GM13976 (cell line): ENCODE measurements at places on chromosomes 1 and 21.

GRCh38 chr1:235014756-235015155, 113.9 kb downstream of the TOMM20 start:
- DNase-seq: no peak

DNA sequence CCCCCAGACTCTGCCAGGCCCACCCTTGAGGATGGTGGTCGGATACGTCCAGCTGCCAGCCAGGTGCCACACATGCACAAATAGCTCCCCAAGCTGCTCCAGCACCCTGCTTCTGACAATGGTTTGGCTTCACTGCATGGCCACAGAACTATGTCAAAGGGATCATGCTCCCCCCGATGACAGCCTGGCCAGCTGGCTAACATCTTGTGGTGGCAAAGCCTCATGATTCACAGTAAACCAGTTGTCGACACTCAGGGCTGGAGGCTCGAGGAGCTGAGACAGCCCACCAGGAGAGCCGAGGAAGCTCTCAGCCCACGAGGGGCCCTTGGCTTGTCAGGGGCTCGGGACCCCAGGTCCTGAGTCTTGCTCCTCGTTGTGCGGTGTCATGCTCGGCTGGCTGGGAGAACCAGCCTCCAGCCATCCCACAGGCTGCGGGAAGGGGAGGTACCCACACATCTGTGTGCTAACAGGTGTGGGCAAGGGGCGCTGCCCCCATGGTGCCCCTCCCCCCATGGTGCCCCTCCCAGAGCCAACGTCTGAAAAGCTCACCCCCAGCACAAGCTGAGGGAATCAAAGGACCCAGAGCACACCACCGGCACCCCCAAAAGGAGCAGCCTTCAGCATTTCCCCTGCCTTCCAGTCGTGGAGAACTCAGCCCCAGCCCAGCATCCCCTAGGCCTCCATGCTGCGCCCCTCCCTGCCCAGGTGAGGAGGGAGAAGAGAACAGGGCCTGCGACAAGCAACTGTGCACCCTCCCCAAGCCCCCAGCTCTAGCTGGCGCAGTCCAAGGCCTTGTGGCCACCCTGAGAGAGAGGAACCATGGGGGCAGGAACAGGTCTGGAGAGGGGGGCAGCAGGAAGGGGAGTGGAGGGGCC, 41.2 kb downstream of the KIF21B start:
- DNase-seq: no peak

DNA sequence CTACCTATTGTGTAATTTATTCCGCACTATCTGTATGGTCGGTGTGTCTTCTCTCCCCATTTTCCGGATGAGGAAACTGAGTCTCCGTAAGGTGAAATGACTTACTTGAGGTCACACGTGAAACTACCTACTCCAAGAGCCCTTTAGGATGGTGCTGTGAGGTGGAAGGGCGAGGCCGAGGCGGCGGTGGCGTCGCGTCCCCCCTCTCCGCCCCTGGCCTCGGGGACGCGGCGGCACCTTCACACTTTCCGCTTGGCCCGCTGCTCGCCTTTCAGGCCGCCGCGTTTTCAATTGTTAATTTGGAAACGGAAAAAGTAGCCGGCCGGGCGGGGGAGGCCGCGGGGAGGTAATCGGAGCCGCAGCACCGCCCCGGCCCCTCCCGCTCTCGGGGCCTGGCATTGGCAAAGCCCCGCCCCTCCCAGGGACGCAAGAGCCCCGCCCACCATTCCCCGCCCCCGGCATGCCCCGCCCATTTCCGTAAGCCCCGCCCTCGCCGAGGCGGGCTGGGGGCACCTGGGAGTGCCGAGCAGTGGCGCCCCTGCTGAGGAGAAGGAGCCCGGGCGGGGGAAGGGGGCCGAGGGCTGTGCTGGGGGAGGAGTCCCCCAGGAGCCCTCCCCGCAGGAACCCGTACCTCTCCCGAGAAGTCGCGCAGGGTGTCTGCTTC, 18.6 kb downstream of the KCNQ4 start:
- DNase-seq: peak; percentile 98

- DNase-seq: no peak
These were observed 18.1 kb downstream of the CFAP45 start for GRCh38 chr1:159881622-159882526.

DNA sequence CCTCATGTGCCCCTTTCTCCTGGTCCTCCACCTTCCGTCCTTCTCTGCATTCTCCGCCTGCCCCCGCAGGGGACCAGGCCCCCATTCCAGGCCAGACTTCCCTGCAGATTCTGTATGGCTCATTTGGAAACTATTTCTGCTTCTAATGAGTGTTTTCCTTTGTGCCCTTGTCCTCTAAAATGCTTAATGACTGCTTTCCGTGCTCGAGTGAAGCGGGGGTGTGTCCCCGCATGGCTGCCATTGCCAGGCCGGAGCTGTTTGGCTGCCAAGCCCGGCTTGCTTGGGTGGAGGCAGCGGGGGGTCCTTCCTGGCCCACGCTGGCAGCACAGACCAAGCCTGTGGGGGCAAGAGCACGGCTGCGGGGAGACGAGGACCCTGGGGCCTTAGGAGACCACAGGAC, 299.3 kb upstream of the VAMP3 start:
- no peak for DNase-seq

- DNase-seq: no peak
These were observed 276.2 kb upstream of the DUSP10 start for GRCh38 chr1:222018041-222018440.

DNA sequence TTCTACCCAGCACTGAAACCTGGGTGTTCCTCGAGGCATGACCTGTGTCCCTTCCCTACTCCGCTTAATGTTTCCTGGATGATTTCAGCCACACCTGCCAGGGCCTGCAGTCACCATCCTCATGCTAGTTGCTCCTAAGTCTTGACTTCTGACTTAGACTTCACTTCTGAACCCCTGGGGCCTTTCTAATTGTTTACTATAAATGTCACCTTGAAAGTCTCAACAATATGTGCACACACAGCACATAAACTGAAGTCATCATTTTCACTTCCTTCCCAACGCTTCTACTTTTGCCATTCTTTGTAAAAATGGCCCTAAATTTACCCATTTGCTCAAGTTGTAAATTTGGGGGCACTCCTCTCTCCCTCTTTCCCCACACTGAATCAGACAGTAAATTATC, 141.1 kb downstream of the DYRK1A start:
- peak; percentile 47 for DNase-seq

- no peak for DNase-seq
These were observed 2.8 kb upstream of the ZSCAN20 start for GRCh38 chr1:33469691-33470090.

DNA sequence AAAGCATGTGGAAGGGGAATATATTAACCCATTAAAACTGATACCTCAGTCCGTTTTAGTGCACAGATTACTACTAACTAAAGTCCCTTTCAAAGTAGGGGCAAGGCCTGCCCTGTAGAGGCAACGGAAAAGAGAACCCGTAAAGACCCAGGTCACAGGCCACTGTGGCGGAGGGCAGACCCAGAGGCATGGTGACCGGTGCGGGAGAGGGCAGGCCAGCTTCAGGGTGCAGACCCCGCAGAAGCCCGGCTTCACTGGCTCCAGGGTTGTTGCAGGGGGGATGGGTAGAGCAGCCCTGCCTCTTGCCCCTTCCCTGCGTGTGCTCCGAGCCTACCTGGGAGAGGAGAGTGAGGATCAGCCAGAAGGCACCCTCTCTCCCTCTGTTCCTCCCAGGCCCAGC, 17.7 kb downstream of the CNTN2 start:
- DNase-seq: peak; percentile 32
